ENCODE measurements at places on chromosomes 2 and 18.

DNA sequence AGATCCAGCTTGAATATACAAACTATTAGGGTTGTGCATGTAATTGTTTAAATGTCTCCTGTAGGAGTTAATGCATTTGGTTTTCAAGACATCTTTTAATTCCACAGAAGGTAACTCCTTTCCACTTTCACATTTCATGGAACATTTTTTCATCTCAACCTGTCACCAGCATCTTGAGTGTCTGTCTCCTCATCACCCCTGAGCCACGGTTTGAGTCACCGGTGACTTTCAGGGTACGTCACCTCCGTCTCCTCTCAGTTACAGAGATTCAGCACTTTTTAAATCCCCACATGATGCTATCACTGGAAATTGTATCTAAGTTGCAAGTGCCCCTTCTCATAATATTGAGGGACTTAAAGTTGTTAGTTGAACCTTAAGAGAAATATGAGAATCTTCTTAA, 25.3 kb downstream of the GPR55 start:
- DNase-seq, result no peak

DNA sequence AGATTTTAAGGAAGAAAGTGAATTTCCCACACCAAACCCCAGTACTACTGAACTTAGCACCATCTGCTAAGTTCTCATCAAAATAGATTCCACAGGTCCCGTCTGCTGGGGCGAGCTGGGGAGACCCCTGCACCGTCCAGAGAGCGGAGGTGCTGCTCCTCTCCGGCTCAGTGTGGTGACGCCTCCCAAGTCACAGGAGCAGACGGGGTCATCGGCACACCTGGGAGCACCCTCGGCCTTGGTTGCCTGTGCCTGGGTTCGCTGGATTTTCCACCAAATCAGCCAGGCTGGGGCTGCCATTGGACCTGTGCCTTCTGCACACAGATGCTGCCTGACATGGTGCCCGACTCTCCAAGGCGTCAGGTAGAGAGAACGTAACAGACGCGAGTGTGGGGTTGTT, 141.3 kb downstream of the PXDN start:
- no peak for DNase-seq

- no peak for DNase-seq
Observed at GRCh38 chr2:150427298-150427697, 60.2 kb downstream of the RND3 start.

GRCh38 chr18:44838971-44839666, 158.4 kb downstream of the SETBP1 start:
- peak; percentile 73 for DNase-seq

GRCh38 chr18:58807766-58808165, 56.9 kb upstream of the ZNF532 start:
- DNase-seq, result no peak

DNA sequence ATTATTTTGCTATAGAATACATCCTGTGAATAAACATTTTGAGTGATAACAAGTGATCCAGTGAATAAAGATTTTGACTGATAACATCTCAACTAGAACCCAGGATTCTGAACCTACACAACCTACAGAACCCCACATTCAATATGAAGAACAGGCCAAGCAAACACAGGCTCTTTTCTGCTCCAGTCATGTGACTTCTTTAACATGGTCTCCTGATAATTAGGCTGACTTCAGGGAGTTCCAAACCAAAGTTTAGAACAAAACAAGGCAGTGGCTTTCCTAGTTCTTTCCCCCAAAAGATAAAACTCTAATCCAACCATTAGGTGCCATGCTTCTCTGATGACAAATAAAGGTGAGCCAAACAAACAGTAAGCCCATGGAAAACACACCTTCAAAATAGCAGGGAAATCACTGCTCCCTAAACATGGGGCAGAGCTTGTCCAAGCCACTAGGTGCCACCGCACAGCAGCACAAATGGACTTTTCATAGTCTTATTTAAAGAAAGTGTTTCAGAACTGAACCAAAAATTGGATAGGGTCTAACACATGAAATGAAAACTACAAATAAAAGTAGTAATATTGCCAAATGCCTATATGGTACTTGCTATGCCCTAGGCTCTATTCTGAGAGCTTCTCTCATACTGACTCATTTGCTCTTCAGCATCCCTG, 95.3 kb downstream of the EVA1A start:
- DNase-seq, result no peak

DNA sequence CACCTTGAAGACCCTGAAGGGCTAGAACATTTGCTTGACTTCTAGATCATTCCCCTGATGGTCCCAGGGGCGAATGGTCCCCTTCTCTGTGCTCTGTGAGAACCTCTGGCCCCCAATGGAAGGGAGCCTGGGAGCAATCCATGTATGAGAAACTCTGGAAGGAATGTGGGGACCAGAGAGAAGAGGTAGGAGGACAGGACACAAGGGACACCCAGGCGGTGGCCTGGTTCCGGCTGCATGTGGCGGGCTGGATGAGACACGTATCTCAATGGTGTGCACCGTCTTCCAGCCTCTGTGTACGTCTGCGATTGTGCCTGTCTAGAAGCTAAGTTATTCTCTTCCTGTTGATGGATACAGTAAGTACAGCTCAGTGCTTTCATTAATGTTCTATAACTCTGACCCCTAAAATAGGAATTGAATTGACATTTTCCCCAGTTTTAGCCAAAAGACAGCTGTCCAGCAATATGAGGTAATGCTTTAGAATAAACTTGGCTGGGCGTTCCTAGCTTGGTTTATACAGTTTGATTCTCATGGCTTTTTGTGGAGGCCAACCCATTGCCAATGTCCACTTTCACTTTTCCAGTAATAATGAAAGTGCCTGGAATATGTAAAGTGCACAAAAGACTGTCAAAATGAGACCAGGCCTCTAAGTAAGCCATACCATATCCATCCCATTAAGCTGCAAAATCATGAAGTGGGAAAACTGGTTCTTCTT, 30.1 kb upstream of the COPS8 start:
- DNase-seq, result no peak

DNA sequence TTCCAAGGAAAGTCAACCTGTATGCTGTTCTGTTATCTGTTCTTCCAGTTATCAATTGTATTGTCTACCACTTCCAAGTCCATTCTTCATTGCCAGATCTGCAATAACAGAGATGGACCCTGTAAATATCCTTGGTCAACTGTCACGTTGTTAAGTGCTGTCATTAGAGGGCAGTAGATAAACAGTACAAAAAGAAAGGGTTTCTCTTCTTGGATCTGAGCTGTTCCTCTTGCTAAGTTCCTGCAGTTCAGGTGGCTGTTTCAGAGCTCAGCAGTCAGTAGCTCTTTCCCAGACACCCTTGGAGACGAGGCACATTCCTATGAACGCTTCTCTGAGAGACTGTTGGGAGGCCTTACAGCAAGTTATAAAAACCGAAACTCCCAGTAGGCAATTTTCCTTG, 957.1 kb upstream of the CHAC2 start:
- DNase-seq, result no peak

- DNase-seq, result no peak
Observed at GRCh38 chr2:207697411-207697810, 14.0 kb upstream of the CCNYL1 start.

GRCh38 chr2:225020168-225020849, 22.0 kb downstream of the DOCK10 start:
- no peak for DNase-seq

GRCh38 chr2:11990576-11990975, 244.1 kb downstream of the LPIN1 start:
- no peak for DNase-seq
